Stimulated activated CD8-positive, alpha-beta memory T cell treated with anti-CD3 and anti-CD28 coated beads, Interleukin-12 subunit alpha, Interleukin-12 subunit beta, amount 100 ng/mL, for 4 hours (primary cell): ENCODE measurements at places on chromosomes 6 and 20.

DNA sequence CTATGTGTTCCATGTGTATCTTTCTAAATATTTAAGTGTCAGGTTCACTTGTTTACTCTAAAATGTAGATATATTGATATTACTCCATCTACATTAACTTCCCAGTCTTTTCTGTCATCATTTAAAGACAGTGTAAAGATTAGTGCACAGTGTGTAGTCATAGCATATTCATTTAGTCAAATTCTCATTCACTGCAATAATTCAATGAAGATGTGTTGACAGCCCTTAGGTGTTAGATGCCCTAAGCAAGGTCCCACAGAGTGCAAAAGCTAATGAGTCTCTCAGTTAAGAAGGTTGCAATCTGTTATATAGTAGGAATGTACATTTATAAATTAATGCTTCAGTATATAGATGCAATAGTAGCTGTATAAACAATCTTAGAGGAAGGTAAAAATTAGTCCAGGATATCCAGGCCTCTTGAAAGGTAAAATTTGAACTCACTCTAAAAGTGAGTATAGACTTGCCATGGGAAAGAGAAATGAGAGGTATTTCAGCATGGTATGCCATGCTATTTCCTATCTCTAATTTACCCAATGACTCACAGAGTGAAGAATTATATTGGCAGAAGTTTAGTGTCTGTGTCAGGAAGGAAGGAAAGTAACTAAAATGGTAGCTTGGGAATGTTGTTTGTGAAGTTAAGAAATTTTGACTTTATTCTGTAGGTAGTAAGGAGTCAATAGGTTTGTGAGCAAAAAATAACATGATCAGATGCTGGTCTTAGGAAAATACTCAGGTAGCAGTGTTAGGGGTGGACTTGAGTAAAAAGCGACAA is 969.9 kb upstream of the CITED2 start:
- no peak for DNase-seq

DNA sequence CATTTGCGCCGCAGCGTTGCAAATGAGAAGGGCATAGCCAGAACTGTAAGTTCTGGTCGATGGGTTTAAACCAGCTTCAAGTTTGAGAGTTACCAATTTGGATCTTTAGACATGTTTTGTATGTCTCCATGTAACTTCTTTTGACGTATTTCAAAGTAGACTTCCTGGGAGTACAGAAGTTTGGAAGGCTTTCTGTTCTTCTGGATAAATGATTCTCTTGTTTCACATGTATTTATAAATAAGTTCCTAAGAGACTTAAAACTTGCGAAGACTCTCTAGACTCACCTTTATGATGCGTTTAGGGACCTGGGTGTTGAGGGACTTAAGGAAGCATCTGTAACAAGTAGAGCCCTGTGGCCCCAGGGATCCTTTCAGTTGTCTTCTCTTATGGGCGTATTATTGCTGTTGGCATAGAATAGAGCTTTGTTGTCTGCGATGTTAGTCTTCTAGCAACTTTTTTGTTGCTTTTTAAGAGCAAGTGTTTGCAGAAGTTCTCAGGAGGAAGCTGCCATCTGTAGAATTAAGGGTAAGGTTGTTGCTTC is 1.3 kb downstream of the CDYL start:
- DNase-seq, result no peak

DNA sequence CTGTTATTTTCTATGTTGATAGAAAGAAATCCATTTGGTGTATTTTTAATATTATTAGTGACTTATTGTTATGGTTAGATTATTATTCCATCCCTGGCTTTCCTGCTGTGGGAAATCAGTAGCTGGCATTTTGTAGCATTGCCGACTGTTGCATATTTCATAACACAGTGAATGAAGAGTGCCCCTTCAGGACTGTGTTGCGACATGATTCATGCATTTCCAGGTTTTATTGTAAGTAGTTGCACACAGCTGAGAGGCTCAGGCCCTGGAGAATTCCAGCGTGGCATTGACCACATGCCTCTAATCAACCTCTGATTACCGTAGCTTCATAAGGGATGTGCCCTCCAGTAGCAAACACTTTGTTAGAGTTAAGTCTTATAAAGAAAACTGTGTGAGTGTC is 263.9 kb downstream of the FARS2 start:
- no peak for DNase-seq

DNA sequence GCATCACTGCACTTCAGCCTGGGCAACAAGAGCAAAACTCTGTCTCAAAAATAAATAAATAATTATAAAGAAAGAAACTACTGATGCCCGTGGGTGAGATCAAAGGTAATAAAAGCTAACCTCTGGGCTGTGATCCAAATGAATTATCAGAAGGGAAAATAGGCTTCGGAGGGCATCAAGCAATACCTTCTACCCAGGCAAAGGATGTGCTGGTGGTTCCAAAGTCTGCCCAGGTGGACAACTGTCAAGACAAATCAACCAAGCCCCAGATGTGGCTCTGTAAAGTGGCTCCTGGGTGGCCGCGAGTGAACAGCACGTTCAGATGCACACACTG is 95.6 kb downstream of the SCML4 start:
- no peak for DNase-seq

DNA sequence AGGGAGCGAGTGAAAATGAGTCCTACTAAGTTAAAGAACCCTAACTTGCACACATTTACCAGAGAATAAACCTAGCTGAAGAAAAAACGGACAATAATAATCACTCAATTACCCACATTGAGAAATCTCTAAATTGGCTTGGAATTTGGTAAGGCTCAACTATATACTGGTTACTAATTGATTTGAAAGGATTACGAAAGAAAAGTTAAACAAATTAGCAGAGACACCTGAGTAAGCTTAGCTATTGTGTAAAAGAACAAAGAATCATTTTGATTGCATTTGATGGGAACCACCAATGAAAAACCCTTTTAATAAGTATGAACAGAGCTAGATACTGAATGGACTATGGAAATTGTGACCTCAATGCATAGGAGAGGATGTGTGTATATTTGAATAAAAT is 118.6 kb upstream of the ADGRF1 start:
- DNase-seq, result no peak

DNA sequence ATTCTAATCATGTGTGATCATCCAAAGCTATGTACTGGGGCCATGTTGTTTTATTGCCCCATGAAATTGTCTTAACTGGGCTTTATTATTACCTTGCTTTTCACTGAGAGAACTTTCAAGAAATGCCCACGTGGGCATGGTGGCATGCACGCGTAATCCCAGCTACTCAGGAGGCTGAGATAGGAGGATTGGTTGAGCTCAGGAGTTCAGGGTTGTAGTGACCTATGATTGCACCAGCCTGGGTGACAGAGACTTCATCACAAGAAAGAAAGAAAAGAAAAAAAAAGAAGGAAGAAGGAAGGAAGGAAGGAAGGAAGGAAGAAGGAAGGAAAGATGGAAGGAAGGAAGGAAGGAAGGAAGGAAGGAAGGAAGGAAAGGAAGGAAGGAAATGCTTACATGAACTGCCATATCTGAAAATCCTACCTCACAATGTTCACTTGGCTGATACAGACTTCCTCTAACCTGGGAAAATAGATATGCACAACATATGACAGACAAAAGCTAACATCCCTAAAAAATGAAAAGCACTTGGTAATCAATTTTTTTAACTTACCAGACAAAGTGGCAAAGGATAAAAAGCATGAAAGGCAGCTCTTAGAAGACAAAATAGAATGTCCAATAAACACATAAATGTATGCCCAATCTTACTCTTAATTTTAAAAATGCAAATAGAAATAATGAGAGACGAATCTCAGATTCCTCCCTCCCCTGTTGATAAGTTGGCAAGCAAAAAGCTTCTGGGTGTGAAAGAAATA is 25.5 kb upstream of the TMEM244 start:
- no peak for DNase-seq

DNA sequence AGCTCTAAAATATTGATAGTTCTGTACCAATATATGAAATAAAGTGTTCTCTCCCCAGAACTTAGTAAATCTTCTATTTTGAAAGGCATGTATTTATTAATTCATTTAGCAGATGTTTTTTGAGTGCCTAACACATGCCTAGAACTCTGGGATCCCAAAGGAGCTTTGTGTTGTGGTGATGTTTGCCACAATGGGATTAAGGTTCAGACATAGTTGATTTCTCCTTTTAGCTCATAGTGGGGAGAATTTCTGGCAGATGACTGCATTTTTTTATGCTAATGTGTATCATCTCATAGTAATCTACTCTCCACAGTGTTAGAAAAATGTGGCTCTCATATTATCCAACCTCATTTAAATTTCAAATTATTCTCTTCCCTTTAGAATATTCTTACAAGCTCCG is 21.7 kb downstream of the MYB start:
- DNase-seq, result no peak

GRCh38 chr6:132612449-132613108 is 11.5 kb downstream of the TAAR2 start:
- no peak for DNase-seq

DNA sequence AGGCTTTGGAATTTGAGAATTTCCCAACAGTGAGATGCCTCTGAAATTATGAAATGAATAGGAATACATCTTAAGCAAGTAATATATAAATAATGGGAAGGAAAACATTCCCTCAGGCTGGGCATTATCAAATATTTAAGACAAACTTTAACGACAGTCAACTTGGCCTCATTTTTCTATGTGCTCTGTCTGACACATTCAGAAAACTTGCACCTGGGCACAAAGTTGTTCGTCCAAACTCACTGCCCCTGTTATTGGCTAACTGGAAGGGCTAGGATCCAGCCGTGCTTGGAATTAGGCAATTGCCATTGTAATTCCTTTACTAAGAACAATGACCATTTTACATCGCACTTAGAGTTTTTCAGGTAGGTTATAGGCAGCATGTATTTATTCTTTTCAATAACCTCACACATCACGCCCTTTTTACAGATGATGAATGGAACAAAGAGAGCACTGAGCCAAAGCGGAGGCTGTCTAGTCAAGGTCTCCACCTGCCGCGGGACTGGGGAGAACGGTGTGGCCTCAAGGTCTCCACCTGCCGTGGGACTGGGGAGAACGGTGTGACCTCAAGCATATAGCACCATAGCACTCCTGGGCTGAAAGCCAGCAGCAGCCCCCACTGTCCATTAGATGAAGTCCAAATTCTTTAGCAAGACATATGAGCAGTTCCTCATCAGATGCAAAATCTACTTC is 40.7 kb upstream of the FOXQ1 start:
- no peak for DNase-seq

DNA sequence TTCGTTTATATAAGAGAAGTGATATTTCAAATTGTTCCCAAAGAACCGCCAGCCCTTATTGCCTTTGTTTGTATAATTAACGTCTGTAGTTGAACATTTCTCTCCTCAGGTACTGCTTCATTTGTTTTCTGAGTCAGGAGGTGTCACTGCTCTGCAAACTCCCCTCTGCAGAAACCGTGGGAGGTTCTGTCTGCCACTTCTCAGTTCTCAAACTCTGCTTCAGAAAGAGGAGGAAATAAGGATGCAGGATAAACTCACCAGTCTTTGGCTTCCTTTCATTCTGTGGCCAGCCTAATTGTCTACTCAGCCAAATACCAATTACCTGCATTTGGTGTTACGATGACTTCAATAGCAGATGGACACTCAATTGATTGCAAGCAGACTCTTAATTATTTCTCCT is 149.8 kb downstream of the PAK5 start:
- DNase-seq, result no peak

DNA sequence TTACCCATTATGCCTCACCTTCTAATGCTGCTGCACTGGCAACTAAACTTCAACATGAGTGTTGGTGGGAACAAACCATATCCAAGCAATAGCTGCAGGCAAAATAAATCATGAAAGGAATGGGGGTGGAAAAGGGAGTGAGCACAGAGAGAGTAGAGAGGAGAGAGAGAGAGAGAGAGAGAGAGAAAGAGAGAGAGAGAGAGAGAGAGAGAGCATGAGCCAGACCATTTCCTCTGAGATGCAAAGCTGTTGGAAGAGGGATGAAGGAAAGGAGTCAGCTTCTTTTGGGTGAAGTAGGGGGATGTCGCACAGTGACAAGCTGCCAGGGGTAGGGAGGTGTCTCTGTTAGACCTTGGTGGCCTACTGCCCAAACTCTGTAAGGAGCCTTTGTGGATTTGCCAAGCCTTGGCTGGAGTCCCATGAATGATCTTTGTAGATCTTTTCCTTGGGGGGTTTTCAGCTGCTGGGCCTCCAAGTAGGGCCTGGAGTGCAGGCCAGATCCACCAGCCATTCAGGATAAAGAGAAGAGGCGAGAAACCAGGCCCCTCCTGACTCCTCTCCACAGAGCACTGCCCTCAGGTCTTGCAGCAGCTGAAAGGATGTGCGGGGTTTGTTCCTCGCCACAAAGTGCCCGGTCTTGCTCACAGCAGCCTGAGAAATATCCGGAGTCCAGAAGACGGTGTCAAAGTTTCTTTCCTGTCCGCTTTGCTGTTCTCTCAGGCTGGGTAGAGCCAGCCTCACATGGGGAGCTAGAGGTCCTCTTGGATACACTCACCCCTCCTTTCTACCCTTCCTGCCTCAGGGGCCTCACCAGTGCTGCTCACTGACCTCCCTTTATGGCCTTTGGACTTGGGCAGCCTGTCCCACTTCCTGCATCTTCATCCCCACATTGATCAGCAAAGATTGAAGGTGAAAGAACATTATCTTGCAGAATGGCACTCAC is 17.8 kb downstream of the BTBD3 start:
- no peak for DNase-seq

DNA sequence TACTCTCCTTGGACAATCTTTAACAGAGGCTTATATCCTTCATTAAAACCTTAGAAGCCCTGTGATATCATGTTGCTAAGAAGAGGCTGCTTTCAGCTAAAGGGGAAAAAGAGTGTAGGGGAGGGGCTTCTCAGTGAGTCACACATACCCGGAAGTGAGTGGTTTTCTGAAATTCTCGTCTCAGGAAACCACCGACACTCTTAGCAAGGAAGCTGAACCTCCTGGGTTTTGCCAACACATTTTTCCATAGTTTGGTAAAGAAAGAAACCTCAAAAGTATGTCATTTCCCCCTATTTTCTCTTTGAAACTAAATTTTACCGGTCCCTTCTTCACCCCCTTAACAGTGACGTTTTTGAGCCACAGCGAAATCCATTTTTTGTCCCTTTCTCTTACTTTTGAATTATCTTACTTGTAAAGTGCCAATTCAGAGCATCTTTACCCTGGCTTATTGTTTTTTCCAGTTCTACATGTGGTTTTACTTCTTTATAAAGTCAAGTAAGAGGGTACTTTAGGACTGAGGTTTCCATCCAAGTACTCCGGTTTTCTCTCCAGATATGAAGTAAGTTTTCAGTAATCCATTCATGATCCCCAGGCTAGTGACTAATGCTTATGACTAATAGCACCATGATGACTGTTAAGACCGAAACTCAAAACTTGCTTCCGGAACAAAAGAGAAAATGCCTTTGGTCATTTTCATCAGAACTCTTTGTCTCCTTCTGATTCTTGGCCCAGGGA is 219.3 kb downstream of the ARHGAP18 start:
- peak; percentile 34 for DNase-seq

DNA sequence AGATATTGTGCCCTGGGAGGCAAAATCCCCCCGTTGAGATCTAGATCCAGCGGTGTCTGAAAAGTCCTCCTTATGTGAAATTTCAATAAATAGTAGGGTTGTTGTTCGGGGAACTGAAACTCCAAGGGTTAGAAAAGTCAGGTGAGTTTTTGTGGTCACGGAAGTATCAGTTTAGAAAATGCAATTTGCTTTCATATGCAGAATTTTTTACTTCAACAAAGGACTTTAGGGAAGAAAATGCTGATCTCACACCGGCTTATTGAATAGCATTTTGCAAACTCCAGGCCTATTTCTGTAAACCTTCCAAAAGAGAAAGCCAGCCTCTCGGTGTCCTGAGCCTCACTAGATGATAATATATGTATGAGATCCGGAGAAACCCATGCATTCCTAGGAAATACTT is 254.7 kb downstream of the TSHZ2 start:
- no peak for DNase-seq
